ENCODE measurements at places on chromosomes 16 and 17. TPM values are rescaled to one million over a fixed set of nuclear protein-coding genes. Genes with fewer than 3 reads are reported as not detected.

Gene RAC3
- total RNA-seq = 7.6 TPM

Gene FSCN2
- 2.0 TPM for total RNA-seq

Gene PDILT
- total RNA-seq = not detected

Gene MMP2
- 2,660 TPM for total RNA-seq

Gene SOST
- total RNA-seq = not detected

Gene EXOC7
- 137 TPM for total RNA-seq

Gene TP53
- 18.3 TPM for total RNA-seq

Gene CACNB1
- 7.9 TPM for total RNA-seq

Gene TEKT3
- total RNA-seq = 0.50 TPM

All from smooth muscle cell of trachea (primary cell).